M059J (cell line): ENCODE measurements at places on chromosomes 16 and 17. TPM values are rescaled to one million over a fixed set of nuclear protein-coding genes. Genes with fewer than 3 reads are reported as not detected.

- DNase-seq: no peak
Observed at GRCh38 chr17:77441940-77442339, 301.2 kb downstream of the SEC14L1 start.

DNA sequence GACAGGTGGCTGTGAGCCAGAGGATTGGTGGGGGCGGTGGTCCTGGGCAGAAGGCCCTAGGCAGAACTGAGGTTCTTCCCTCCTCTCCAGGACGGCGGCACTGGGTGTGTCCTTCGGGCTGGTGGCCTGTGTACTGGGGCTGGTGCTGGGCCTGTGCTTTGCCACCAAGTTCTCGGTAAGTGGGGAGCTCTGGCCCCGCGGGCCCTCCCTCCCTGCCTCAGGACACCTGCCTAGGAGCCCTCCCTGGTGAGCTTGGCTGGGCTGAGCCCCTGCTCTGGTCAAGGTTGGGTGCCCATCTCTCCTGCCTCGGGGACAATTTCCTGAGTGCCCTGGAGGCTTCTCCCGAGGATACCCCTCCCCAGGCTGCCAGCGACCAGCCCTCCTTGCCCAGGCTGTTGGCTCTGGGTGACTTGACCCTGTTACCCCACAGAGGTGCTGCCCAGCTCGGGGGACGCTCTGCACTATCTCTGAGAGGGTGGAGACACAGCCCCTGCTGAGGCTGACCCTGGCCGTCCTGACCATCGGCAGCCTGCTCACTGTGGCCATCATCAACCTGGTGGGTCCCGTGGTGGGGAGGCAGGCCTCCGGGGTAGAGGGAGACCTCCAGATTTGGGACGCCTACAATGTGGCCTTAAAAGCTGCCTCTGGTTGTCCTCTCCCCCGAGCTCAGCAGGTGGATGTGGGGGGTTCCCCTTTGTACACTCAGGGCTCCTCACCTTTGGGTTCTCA lies 42.0 kb downstream of the ADCY7 start:
- no peak for DNase-seq

The NOD2 gene
- total RNA-seq: 0.07 and 0.34 TPM in 2 replicates

The ESRP2 gene
- total RNA-seq: not detected in 2 replicates

The PLEKHM1 gene
- total RNA-seq: 9.9 and 31.3 TPM in 2 replicates
